ENCODE measurements at places on chromosomes 11 and 22. TPM values are rescaled to one million over a fixed set of nuclear protein-coding genes. Genes with fewer than 3 reads are reported as not detected.

DNA sequence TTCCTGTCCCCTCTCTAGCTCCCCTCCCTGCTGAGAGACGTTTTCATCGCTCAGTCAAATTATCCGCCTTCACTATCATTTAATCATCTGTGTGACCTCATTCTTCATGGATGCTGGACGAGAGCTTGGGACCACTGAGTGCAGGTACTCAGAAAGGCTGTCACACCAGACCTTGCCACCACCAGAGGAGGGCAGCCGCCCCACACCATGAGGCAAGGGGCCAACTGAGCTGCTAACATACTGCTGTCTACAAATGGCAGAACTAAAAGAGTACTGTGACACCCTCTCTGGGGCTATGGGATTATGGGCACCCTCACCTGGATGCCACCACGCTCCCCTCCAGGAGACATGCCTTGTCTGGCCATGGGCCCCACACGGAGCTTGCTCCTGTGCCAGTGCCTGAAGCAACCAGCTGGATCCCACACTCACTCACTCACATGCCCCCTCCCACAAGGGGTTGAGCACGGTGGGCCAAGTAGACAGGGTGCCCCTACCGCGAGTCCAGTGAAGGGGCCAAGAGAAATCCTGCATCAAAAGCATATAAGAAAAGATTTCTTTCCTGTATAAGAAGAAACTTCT lies 670.0 kb upstream of the CCDC90B start:
- no peak for DNase-seq

The ACR gene
- not detected for total RNA-seq

The POTEH gene
- total RNA-seq = 0.82 TPM

DNA sequence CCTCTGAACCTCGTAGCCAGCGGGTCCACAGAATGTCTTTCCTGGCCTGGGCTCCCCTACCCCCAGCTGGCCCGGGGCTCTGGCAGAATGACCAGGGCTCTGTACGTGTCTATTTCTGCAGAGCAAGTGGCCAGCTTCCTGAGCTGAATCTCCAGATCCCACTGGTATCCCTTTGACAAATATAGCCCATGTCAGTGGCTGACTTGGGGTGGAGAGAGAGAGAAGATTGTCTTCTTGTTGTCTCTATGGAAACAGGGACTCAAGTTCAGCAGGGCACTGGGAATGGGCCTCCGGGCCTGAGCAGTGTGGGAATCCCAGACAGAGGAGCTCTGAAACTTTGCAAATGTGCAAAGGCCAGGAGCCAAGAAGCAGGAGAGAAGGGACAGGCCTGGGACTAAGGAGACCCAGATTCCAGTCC lies 33.9 kb downstream of the ANO1 start:
- no peak for DNase-seq

DNA sequence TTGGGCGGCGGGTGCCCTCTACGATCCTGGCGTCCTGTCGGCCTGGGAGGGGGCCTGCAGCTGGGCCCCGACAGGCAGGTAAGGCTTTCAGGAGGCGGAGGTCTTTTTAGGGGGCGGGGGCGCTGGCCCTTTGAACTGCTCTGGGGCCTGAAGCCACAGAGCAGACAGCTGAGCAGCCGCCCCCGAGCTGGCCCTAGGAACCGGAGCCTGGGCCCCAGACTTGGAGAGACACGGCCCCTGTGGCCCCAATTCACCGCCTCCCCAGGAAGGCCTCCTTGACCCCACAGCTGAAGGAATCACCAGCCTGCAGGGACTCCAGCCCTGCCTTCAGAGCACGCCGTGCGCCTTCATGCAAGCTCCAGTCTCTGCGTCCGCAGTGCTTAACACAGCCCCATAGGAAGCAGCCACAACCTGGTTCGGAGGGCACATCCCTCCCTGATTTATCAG lies 618 bp upstream of the CERK start:
- no peak for DNase-seq

DNA sequence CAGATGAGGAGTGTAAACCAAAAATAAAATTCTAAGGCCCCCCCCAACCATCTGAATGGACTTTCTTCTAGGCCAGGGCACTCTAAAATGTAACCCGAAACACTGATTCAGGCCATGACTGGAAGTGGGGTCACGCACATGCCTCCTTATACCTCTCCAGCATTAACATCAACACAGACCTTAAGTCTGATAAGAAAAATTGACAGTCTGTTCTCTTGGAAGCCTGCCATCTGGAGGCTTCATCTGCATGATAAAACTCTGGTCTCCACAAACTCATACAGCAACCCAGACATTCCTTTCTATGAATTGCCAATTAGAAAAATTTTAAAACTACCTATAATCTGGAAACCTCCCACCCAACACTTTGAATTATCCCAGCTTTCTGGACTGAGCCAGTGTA lies 3.9 kb upstream of the SERGEF start:
- DNase-seq = no peak

DNA sequence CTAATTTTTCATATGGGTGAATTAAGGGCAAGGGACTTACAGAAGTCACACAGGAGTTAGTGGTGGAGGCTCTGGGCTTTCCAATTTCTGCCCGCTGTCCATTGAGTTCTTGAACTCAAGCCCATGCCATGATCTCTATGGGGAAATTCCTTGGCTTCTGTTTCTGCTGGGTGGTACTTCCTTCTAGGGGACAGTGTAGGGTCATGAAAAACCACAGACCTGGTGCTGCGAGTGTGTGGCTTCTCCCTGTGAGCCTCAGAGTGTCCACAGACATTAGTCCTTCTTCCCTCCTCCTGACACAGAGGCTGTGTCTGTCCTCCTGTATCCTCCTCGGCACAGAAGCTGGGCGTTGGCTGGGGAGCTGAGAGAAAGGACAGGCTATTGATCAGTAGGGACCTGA lies 6.3 kb upstream of the SEZ6L start:
- DNase-seq = no peak

- DNase-seq = no peak
Measured at GRCh38 chr11:33021937-33022336, 6.3 kb downstream of the DEPDC7 start.

- DNase-seq = no peak
Measured at GRCh38 chr22:19846620-19847344, 7.9 kb downstream of the GNB1L start.

The TMEM121B gene
- total RNA-seq = 0.10 TPM

GRCh38 chr11:57645689-57646085 lies 4.0 kb downstream of the YPEL4 start:
- DNase-seq = no peak

DNA sequence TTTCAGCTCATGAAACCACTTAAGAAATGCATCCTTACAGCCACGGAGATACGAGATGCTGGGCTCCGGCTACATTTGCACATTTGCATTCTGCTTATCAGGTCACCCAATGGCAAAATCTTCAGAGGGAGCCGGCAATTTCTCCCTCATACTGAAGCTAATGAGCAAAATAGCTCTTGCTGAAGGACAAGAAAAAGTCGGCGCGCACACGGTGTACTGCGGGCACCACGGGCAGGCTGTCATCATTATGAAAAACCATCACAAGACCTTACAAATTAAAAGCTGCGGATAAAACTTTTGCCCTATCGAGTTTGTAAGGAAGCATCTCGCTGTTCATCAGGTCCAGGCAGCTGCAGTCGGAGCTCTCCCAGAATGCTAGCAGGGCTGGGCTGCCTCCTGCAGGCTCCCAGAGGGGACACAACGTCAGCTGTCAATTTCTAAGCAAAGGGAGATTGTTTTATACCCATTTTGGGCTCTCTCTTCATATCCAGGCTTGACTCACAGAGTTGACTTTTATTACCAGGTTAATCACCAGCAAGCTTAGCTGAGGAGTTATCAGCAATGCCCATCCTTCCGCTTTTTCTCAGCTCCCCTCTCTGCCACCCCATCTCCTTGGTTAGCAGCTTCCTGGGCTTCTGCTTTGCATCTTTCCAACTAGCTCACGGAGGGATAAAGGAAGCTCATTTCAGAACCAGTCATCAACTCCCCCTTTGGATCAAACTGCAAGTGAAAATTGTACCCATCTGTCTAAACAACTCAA lies 375.1 kb downstream of the OPCML start:
- DNase-seq = no peak

Measured in GM12878 (cell line).